ENCODE measurements at places on chromosomes 1 and 21.
A peak's percentile ranks its signal among the peaks of the same experiment; 100 is the strongest.

- no peak for DNase-seq
Observed at GRCh38 chr21:35811191-35811806, 249.0 kb downstream of the SETD4 start.

- no peak for DNase-seq
Observed at GRCh38 chr1:229354226-229354625, 11.4 kb upstream of the CCSAP start.

- DNase-seq = no peak
Observed at GRCh38 chr1:222168621-222169020, 379.3 kb downstream of the HHIPL2 start.

GRCh38 chr1:3009021-3009420 is 12.2 kb upstream of the ACTRT2 start:
- DNase-seq = no peak

DNA sequence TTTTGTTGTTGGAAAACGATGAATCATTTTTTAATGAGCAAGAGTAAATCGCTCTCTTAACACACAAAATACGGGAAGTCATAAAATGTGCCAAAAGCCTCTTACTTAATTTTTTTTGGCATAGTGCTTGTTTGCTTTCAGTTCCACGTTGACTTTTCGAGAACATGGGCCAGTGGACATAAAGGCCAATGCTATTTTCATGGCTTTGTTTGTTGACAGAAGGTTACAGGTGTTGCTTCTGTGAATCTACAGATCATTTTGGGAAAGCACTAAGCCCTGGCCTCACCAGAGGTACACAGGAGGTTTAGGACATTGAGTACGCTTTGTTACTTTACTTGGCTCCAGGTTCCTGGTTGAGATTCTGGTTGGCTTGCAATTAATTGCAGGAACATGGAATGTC is 199.4 kb upstream of the HMCN1 start:
- DNase-seq = no peak

DNA sequence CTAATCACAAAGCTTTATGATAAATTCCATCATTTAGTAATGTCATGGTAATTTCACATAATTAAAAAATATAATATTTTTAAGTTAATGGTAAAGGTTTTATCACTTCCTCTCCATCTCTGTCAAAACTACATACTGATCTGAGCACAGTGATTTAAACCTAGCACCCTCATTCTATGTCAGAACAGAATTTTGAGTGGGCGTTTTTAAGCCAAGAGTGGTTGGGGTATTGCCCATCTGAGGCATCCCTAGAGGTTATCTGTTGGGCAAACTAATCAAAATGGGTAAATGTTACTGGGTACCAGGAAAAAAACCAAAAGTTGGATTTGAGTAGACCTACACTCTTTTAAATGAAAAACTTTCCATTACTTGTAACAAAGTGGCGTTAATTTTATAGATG is 100.7 kb upstream of the GFI1 start:
- peak; percentile 34 for DNase-seq

DNA sequence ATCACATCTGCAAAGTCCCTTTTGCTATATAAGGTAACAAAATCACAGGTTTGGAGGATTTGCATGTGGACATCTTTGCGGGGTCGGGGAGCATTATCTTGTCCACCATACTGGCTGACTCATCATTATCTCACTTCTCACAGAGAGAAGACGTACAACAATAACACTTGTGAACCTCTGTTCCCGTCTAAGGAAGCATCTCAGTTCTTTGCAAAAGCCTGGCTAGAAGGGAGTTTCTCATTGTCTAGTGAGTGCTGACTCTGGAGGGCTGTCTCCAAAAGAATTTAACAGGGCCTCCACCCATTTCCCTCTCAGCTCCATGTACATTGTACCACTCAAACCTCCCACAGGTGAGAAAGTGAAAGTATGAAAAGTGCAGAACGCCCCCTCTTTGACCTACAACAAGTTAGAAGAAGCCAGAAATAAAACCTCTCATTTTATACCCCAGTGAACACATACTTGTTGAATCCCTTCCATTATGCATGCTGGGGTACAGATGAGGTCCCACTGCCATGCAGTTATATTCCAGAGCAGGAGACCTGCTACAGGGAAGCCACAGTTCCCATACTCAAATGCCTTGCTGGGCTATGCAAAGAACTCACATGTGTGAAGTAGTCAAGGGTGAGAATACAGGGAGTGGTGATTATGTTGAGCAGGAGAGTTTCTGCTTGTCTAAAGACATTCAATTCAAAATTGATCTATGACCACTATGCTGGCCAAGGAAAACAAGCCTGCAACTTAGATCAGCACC is 121.7 kb upstream of the PRDX6 start:
- DNase-seq = no peak

- DNase-seq = no peak
Observed at GRCh38 chr1:106063510-106063909, 993.0 kb upstream of the PRMT6 start.

GRCh38 chr1:211474451-211474850 is 17.5 kb downstream of the RD3 start:
- no peak for DNase-seq

GRCh38 chr1:51901151-51901550 is 22.6 kb upstream of the NRDC start:
- no peak for DNase-seq

- DNase-seq = no peak
Observed at GRCh38 chr1:9744106-9744799, 79.5 kb downstream of the CLSTN1 start.

DNA sequence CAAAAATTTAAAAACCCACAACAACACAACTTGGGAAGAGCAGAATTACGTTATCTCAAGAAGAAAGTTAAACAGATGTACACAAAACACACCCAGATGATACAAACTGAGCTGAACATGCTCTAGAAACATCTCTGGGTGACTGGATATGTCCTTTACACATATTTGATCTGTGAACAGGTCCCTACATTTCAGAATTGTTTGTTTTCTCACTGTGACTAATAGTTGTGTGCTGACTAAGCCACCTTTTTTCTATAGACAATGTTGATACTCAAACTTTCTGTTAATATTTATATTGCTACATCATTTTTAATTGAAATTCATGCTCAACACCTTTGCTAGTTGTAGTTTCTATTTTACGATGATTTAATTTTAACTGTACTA is 1.0 kb upstream of the F11R start:
- no peak for DNase-seq

GRCh38 chr1:4723106-4723505 is 68.7 kb downstream of the AJAP1 start:
- no peak for DNase-seq

GRCh38 chr1:47190857-47191256 is 1.0 kb upstream of the PDZK1IP1 start:
- no peak for DNase-seq

GRCh38 chr1:8679395-8679800 is 138.0 kb downstream of the RERE start:
- no peak for DNase-seq

DNA sequence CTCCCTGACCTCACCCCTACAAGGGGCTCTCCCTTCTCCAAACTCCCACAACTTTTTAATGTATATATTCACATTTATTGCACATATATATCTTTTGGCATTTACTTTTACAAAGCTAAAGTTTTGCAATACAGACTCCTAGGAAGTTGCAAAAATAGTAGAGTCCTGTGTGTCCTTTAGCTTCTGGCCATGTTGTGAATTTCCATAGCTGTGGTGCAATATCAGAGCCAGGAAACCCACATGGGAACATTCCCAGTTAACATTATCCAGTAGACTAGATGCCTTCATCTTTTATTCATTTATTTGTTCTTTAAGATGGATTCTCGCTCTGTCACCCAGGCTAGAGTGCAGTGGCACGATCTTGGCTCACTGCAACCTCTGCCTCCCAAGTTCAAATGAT is 343.0 kb downstream of the PCP4 start:
- no peak for DNase-seq

- no peak for DNase-seq
Observed at GRCh38 chr1:66732407-66733166, 19.7 kb upstream of the DYNLT5 start.

DNA sequence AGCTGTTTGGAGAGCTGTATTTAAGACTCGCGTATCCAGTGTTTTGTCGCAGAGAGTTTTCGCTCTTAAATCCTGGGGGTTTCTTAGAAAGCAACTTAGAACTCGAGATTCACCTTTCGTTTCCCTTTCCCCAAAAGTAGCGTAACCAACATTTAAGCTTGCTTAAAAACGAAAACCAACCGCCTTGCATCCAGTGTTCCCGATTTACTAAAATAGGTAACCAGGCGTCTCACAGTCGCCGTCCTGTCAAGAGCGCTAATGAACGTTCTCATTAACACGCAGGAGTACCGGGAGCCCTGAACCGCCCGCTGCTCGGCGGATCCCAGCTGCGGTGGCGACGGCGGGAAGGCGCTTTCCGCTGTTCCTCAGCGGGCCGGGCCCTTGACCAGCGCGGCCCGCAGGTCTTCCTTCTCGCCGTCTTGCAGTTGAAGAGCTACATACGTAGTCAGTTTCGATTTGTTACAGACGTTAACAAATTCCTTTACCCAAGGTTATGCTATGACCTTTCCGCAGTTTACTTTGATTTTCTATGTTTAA is 1.9 kb downstream of the OLIG1 start:
- DNase-seq = no peak
